ENCODE measurements at places on chromosomes 2 and 18.

DNA sequence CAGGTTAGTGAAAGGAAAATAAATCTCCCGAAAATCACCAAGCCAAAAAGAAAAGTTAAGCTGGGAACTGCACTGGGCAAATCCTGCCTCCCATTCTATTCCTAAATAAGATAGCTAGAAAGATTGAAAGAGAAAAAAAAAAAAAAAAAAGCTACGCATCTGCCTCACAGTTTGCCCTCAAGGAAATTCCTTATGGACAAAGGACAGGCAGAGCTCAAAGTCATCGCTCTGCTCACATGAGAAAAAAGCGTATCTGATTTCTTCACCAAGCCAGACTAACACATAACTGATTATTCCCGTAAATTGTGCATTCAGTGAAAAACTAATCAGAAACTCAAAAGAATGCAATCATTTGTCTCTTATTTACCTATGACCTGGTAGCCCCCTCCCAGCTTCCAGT lies 50.0 kb downstream of the PUM2 start:
- no peak for DNase-seq

- DNase-seq = no peak
Observed at GRCh38 chr18:53093636-53094035, 753.6 kb downstream of the DCC start.

DNA sequence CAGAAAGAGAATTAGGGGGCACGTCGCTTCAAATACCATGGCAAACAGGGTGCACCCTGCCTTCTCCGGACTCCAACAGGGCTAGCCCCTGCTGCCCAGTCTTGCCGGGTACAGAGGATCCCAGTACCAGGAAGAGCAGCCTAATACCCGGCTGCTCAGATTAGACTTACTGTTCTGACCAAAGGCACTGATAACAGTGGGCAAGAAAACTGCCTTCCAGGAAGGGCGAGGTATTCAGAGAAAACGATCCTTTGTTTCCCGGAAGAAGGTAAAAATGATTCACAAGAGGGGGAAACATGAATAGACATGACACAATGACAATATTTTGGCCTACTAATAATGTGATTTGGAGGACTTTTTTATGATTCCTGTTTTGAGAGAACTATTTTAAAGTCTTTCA lies 99.9 kb downstream of the SS18 start:
- DNase-seq = no peak

- no peak for DNase-seq
Observed at GRCh38 chr2:21142149-21142548, 18.4 kb downstream of the TDRD15 start.

- DNase-seq = no peak
Observed at GRCh38 chr2:96984300-96984699, 2.1 kb downstream of the FAM178B start.

GRCh38 chr2:54516842-54517241 lies 60.7 kb downstream of the SPTBN1 start:
- DNase-seq = no peak

DNA sequence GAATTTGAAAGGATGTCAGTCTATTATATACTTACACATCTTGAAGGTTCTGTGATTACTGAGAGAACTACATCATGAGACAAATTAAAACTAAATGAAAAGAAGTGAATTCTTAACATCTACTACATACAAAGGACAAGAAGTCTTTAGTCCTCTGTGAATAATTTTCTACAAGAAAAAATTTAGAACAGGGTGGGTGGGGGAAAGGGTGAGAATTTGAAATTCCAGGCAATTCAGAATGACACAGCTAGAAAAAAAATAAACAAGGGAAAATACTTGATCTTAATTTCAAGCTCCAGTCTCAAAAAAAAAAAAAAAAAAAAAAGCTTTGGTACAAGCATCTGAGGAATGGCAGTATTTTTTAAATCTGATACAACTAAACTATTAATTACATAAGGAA lies 15.5 kb downstream of the CUL3 start:
- no peak for DNase-seq

DNA sequence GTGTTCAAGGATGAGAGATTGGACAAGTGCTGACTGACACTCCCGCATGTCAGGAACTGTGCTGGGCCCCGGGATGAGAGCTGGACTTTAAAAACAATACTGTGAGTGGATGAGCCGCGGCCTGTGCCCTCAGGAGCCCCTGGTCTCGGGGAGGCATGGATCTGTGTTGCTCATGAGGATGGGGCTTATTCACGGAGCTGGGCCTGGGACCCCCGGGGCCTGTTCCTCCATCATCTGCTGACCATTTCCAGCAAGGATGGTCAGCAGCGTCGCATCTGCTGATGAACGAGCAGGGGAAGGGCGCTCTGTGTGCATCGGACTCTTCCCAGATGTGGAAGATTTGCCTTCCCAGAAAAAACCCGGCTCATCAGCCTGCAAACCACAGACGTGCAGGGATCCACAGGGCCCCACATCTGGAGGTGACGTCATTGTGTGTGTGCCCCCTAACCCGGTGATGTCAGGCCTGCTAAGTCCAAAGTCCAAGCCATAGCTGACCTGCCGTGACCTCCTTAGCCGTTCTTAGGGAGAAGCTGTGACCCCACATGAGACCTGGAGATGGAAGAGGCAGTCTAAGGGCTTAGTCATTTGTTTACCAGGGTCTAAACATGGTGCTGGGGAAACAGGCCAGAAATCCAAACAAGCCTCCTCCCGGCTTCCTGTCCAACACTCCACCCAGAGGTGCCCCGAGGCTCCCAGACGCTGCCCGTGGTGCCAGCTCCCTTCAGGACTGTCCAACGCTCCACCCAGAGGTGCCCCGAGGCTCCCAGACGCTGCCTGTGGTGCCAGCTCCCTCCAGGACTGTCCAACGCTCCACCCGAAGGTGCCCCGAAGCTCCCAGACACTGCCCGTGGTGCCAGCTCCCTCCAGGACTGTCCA lies 143.9 kb downstream of the PXDN start:
- no peak for DNase-seq

DNA sequence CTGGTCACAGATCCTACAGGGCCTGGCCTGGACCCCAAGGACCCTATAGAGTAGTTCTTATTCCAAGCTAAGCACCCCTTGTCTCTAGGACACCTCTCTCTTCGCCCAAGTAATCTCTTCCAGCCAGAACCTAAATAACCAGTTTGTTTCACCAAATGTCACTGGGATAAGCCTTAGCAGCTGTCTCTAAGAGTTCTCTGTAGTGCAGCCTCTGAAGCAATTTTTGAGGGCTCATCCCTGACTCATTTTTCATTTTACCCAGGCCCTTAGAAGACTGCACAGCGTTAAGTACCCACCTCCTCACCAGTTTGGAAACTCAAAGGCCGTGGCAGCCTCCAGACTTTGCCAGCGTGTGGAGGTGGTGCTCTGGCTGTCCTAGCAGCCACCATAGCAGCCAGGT lies 290.1 kb upstream of the SIX2 start:
- DNase-seq = no peak

DNA sequence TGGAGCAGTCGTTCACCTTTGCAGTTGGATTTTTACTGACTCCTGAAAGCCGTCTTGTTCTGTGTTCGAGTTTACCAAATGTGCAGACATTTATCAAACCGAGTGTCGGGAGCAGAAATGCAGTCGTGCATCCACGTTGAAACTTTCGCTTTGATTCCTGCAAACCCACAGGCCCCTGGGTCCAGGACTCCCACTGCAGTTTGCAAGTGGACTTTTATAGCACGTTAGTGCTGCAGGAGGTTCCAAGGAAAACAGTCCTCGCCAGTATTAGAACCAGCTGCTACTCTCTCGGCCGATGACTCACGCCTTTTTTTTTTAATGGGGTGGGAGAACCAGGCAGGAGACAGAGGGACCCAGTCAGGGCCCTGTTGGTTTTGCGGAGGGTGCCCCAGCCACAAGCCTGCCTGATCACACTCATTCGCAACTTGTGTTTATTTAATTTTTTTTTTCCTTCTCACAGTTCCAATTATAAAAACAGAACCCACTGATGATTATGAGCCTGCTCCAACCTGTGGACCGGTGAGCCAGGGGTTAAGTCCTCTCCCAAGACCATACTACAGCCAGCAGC lies 90.1 kb downstream of the NFATC1 start:
- no peak for DNase-seq

DNA sequence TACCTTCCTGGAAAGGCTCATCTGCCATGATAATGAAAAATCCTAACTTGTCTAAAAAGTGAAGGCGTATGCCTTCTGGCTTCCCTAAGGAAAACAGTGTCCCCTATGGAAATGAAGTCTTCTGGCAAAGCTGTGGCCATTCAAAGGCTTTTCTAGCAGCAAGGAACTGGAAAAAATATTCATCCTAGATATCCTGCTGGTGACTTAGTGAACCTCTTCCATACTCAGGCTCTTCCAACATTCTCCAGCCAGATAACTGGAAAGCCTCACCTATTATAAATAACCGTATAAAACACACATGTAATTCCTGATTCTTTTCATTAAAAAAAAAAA lies 84.7 kb downstream of the RBMS1 start:
- DNase-seq = no peak

DNA sequence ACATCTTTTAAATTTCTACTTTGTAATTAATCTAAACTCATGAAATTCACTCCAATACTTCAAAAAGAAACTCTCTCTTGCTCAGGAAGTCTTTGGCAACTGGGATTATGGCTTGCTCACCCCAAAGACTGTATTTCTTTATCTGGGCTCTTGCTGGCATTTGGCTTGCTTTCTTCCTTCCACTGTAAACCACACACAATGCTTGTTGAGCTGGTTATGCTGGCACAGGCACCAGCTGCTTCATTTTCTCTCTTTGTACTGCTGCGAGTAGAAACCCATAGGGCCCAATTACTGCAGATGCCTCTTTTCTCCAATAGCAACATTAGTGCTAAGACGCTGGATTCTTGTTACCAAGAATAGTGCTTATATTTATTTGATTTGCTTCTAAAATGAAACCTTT lies 51.4 kb downstream of the SLC38A11 start:
- no peak for DNase-seq

DNA sequence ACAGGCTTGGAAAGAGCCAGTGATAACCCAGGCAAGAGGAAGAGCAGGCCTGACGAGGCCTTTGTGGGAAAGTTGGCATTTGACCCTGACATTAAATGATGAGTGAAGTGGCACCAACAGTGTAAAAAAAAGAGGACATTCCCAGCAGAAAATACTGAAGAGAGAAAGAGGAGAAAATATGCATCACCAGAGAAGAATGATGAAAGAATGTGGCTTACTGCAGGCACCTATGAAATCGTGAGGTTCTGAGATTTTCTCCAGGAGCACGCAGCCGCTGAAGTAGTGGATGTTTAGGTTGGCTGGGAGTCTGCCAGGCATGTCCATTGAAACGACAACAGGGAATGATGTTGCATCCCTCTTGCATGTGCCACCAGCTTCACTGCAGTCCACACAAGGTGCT lies 13.8 kb downstream of the EHD3 start:
- no peak for DNase-seq

DNA sequence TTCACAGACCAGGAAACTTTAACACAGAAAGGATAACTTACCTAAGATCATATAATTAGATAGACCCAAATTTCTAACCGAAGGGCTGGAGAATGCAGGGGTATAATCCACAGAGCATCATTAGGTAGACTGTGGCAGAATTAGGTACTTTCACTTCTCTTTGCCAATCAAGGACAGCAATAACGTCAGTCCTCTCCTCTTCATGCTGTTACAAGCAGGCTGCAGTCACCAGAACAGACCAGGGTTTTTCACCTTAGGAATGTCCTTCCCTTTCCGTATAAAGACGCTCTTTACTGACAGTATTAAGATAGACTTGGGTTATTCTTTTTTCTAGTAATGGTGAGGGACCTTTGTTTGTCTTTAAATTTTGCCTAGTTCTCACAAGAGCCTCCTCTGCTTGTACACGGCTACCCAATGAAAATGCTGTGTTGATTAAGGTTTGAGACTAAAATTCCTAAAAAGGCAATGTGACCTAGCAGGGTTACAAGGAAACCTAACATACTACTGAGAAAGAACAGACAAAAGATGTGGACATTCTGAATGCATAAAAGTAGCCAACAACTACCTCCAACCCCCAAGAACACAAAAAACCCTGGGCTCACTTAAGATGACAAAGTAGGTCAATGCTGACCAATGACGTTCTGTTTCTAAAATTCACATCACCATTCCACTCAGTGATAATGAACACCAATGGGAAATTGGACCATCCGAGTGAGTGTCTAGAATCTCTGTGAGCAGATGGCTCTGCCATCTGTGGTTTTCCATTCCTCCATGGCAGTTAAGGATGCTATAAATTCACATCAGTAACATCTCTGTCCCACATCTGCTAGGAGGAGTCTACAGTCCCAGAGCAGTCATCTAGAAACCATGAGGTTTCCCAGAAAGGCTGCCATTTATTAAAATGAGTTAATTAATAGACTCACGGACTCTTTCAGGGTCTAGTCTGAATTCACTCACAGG lies 2.1 kb downstream of the PDIA6 start:
- DNase-seq = no peak

- no peak for DNase-seq
Observed at GRCh38 chr18:78904179-78904531, 75.5 kb upstream of the SALL3 start.
